ENCODE measurements at places on chromosomes 6 and 20. TPM values are rescaled to one million over a fixed set of nuclear protein-coding genes. Genes with fewer than 3 reads are reported as not detected.

DPPA5 gene
- not detected for total RNA-seq

EDEM2 gene
- 82.9 TPM for total RNA-seq

SLC2A10 gene
- total RNA-seq: 16.0 TPM

RFX6 gene
- total RNA-seq: not detected

PREX1 gene
- total RNA-seq: 63.9 TPM

All from dermis blood vessel endothelial cell (primary cell).